ENCODE measurements at places on chromosomes 1 and 21. TPM values are rescaled to one million over a fixed set of nuclear protein-coding genes. Genes with fewer than 3 reads are reported as not detected.

Gene NGF
- 1.4 TPM for total RNA-seq

GRCh38 chr1:202158810-202159533 is 1.4 kb downstream of the PTPN7 start:
- no peak for DNase-seq
- H3K27ac ChIP-seq = no peak overlapping the region
- H3K4me3 ChIP-seq = no peak overlapping the region
- H3K4me1 ChIP-seq = no peaks in the 10 kb centered on the region
- no peaks in the 10 kb centered on the region for H3K27me3 ChIP-seq
- H3K36me3 ChIP-seq = no peaks in the 10 kb centered on the region

Gene FMOD
- total RNA-seq = 40.8 TPM

GRCh38 chr21:29233256-29233546 is 65.5 kb upstream of the BACH1 start:
- H3K27me3 ChIP-seq = no peaks in the 10 kb centered on the region
- H3K36me3 ChIP-seq = no peaks in the 10 kb centered on the region
- no peak overlapping the region for H3K4me3 ChIP-seq
- no peak overlapping the region for H3K27ac ChIP-seq
- H3K4me1 ChIP-seq = no peaks in the 10 kb centered on the region

Gene CA6
- not detected for total RNA-seq

GRCh38 chr1:246907472-246907871 is 24.3 kb downstream of the AHCTF1 start:
- H3K4me1 ChIP-seq = no peaks in the 10 kb centered on the region
- no peaks in the 10 kb centered on the region for H3K36me3 ChIP-seq
- no peaks in the 10 kb centered on the region for H3K27me3 ChIP-seq
- H3K27ac ChIP-seq = no peak overlapping the region
- DNase-seq = peak; percentile 14
- no peak overlapping the region for H3K4me3 ChIP-seq

DNA sequence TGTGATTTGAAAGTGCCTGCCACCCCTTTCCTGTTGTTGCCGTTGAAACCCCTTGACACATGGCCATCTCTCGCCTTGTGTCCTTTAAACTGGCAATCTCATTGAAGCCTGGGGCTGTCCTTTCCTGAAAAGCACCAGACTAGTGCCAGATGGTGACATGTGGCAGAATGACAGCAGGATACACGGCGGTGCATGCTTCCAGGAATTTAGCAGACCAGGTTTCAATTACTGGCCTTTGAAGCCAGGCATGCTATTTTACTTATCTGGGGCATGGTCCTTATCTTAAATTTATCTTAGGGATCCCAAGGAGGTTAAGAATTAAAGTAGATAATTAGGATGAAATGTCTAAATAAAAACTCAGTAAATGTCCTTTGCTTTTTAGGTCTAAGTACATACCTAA is 15.2 kb downstream of the PLPPR4 start:
- DNase-seq = no peak
- no peak overlapping the region for H3K4me3 ChIP-seq
- no peaks in the 10 kb centered on the region for H3K4me1 ChIP-seq
- no peak overlapping the region for H3K27ac ChIP-seq
- H3K27me3 ChIP-seq = no peaks in the 10 kb centered on the region

GRCh38 chr1:47161298-47162040 is 24.2 kb downstream of the CYP4A22 start:
- no peaks in the 10 kb centered on the region for H3K27me3 ChIP-seq
- no peak overlapping the region for H3K27ac ChIP-seq

- H3K27me3 ChIP-seq = no peaks in the 10 kb centered on the region
- DNase-seq = no peak
- no peak overlapping the region for H3K4me3 ChIP-seq
These were observed 56.2 kb downstream of the LACTBL1 start for GRCh38 chr1:22916471-22916820.

Gene SLC25A24
- 17.6 TPM for total RNA-seq

Gene MRPS15
- total RNA-seq = 66.0 TPM

GRCh38 chr1:160888926-160889325 is 3.9 kb upstream of the ITLN1 start:
- H3K27me3 ChIP-seq = no peaks in the 10 kb centered on the region
- H3K4me1 ChIP-seq = no peaks in the 10 kb centered on the region
- H3K36me3 ChIP-seq = no peaks in the 10 kb centered on the region

DNA sequence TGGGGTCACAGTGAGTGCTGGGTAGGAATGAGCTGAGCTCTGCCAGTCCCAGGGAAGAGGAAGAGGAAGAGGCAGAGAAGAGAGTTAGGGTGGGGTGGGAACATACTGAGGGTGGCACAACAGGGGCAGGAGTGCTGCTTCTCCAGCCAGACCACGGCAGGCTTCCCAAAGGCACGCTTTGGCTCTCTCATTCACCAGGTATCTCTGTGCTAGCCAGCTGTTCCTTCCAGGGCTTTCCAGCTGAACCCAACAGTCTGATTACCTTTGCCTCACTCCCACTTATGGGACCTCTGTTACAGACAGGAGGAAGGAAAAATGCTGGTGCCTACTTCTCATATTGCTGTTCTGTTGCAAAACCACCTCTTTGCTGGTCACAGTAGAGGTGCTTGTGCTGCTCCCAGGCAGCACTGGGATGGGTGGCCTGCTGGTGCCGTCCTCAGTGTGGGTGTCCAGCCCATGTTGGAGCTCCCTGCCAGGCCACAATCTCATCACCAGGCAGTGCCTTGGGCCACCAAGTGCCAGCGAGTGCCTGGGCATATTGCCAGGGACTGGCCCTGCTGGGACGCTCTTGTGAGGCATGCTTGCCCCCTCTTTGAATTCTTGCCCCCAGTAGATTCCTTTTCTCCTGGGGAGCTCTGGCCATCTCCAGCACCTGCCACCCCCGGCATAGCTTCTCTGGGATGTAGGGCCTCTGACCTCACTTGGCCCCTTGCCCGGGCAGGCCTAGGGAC is 2.1 kb downstream of the ADORA1 start:
- H3K27me3 ChIP-seq = peaks cover 10% of the 10 kb centered on the region
- H3K4me3 ChIP-seq = no peak overlapping the region
- no peak for DNase-seq

- no peak overlapping the region for H3K4me3 ChIP-seq
- DNase-seq = no peak
- H3K27ac ChIP-seq = no peak overlapping the region
- no peaks in the 10 kb centered on the region for H3K36me3 ChIP-seq
These were observed 17.7 kb downstream of the NENF start for GRCh38 chr1:212450331-212450881.

GRCh38 chr1:163202833-163203451 is at the start of gene RGS5:
Gene RGS5 (minus strand): TSS chr1:163202916. CDS start chr1:163202835, 81 bp downstream.
- H3K4me3 ChIP-seq = no peak within 1 kb of the TSS
- no peak for DNase-seq
- no peaks in the 10 kb centered on the region for H3K27me3 ChIP-seq
- H3K4me1 ChIP-seq = no peaks in the 10 kb centered on the region
- H3K27ac ChIP-seq = no peak within 1 kb of the TSS
- H3K36me3 ChIP-seq = no peaks in the 10 kb centered on the region

DNA sequence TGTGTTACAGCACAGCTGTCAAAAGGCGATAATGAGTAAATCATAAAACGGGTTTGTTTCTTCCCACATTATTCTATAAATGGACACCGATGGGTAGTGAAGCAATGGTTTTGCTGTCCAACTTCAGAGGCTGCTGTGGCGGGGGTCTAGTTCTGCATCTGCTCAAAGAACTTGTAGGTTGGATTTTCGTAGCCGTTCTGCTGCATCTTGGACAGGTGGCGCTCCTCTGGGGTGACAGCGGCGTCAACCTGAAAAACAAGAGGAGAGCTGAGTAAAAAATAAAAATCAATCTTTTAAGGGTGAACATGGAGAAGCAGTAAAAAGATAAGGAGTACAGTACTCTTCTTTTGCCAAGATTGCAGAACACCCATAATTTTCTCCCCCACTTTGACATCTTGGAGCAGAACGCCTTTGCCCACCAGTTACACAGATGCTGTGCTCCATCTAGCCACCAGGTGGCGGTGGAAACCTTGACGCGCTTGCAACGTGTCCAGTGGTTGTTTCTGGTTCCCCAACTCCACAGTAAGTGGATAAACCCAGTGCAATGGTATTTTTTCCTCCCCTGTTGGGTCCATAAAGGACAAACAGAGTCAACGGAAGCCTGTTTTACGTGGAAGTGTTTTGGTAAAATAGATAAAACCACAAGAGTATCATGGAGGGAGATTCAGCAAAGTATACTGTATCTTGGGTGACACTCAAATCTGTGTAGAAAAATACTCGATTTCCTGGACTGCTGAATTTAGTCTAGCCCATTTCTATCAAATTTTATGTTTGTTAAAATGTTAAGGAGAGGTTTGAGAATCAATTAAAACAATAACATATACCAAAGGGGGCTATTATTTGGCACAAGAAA is 147.0 kb downstream of the GABPA start:
- H3K4me1 ChIP-seq = no peaks in the 10 kb centered on the region
- no peaks in the 10 kb centered on the region for H3K36me3 ChIP-seq
- H3K27me3 ChIP-seq = no peaks in the 10 kb centered on the region
- H3K27ac ChIP-seq = no peak overlapping the region
- no peak overlapping the region for H3K4me3 ChIP-seq

Gene HTR6
- not detected for total RNA-seq

Gene SLC30A2
- 0.34 TPM for total RNA-seq

GRCh38 chr1:112359961-112360767 is 35.9 kb upstream of the CTTNBP2NL start:
- no peaks in the 10 kb centered on the region for H3K27me3 ChIP-seq
- H3K4me3 ChIP-seq = peak overlapping the region; percentile 7
- peak overlapping the region; percentile 77 for H3K27ac ChIP-seq
- DNase-seq = peak; percentile 66

DNA sequence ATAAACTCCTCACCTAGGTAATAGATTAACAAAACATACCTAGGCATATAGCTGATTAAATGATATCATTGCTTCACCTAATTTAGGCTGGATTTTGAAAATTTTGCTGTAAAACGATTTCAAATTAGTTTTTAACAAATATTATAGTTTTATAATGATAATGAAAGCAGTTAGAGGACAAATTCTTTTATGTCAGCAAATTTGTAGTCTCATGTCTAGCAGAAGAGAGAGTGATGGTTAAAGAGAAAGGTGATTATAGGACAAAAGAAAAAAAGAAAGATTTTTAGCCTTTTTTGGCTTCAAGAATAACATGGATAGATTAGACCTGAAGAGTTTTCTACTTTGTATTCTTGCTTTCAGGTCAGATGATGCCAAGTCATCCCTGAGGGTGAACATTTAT is 3.6 kb upstream of the DPH5 start:
- H3K36me3 ChIP-seq = no peaks in the 10 kb centered on the region
- H3K27ac ChIP-seq = no peak overlapping the region
- no peaks in the 10 kb centered on the region for H3K27me3 ChIP-seq
- DNase-seq = no peak
- H3K4me3 ChIP-seq = no peak overlapping the region
- no peaks in the 10 kb centered on the region for H3K4me1 ChIP-seq

DNA sequence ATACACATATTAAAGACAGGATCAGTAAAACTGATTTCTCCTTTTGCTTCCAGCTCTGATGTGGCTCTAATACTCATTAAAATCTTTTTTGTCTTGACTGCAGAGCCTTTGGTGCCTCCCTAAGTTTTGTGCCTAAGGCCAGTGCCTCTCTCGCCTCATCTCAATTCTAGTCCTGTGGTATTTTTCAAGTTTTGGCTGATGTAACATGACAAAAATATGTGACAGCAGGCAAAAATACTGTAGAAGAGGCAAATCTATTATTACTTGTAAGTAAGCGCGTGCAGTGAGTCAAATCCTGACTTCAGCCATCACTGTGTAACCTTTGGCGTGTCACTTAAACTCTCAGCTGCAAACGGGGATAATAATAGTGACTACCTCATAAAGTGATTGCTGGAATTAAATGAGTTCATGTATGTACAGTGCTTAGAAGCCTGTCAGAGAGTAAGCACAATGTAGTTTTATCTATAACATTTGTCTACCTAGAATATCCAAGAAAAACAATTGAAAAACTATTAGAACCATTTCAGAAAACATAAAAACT is 74.0 kb downstream of the MAB21L3 start:
- no peak overlapping the region for H3K4me3 ChIP-seq
- no peaks in the 10 kb centered on the region for H3K36me3 ChIP-seq
- H3K27ac ChIP-seq = no peak overlapping the region
- H3K27me3 ChIP-seq = no peaks in the 10 kb centered on the region
- H3K4me1 ChIP-seq = no peaks in the 10 kb centered on the region

GRCh38 chr1:162138599-162139181 is 69.2 kb downstream of the NOS1AP start:
- DNase-seq = no peak
- H3K36me3 ChIP-seq = no peaks in the 10 kb centered on the region
- H3K4me3 ChIP-seq = no peak overlapping the region

GRCh38 chr1:26372039-26372438 is 511 bp downstream of the ZNF683 start:
- no peaks in the 10 kb centered on the region for H3K36me3 ChIP-seq
- DNase-seq = no peak
- H3K27ac ChIP-seq = no peak overlapping the region
- H3K4me1 ChIP-seq = no peaks in the 10 kb centered on the region

Gene ARHGAP30
- 5.3 TPM for total RNA-seq

Gene CENPL
- total RNA-seq = 5.7 TPM

GRCh38 chr1:176897350-176898236 is 266.9 kb downstream of the ASTN1 start:
- no peak overlapping the region for H3K4me3 ChIP-seq
- H3K27ac ChIP-seq = no peak overlapping the region
- DNase-seq = peak; percentile 7

Gene KRTAP10-7
- not detected for total RNA-seq

DNA sequence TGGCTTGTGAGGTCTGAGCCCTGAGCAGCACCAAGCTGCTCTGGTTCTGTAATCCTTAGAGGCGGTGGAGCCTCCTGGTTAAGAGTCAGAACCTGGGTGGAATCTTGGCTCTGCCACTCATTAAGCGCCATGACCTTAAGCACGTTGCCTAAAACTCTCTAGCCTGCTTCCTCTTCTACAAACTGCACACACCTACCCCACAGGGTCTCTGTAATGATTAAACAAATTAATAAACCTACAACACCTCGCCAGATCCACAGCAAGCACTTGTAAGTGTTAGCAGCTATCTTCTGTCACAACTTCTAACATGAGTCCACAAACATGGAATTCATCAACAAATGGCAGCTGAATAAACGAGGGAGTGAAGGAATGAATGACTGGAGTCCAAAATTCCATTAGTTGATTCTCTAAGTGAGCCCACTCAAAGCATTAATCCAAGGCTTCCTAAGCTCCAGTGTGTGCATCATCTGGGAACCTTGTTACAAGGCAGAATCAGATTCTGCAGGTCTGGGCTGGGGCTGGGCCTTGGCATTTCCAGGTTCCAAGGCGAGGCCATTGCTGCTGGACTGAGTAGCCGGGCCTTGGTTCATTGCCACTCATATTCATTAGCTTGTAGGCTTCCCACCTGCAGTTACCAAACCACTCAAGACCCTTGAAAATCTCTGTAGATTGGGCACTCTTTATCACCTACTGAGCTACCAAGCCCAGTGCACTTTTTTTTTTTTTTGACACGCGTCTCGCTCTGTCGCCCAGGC is 168.6 kb downstream of the HIVEP3 start:
- no peaks in the 10 kb centered on the region for H3K4me1 ChIP-seq
- no peaks in the 10 kb centered on the region for H3K27me3 ChIP-seq
- H3K36me3 ChIP-seq = no peaks in the 10 kb centered on the region
- H3K27ac ChIP-seq = no peak overlapping the region
- DNase-seq = no peak

Measured in prostate gland (tissue), 2 donors.